SJCRH30 (cell line): ENCODE measurements at places on chromosomes 5 and 9.

DNA sequence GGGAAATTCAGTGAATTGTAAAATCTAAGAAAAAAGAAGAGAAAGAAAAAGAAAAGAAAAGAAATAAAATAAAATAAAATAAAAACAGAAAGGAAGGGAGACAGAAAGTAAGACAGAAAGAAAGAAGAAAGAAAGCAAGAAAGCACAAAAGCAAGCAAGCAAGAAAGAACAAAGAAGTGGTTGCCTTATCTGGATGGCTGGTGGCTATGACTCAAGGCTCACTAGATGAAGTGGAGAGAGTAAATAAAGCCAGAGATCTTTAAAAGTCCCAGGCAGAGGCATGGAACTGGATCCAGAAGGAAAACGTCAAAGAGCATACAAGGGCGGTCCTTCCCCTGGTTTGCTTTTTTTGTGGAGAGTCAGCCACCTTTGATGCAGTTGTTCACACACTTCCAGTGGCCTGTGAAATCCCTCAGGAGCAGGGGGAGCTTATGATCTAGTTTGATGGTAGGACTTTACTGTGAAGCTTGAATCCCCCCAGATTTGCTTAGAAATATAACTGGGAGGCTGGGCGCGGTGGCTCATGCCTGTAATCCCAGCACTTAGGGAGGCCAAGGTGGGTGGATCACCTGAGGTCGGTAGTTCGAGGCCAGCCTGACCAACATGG, 176.7 kb upstream of the HMHB1 start:
- DNase-seq, result no peak

DNA sequence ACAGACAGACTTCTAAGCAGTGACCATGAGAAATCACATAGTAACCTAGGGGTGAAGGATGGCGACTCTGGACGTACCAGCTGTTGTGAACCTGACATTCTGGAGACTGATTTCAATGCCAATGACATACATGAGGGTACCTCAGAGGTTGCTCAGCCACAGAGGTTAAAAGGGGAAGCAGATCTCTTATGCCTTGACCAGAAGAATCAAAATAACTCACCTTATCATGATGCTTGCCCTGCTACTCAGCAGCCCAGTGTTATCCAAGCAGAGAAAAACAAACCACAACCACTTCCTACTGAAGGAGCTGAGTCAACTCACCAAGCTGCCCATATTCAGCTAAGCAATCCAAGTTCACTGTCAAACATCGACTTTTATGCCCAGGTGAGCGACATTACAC, 38.0 kb upstream of the CCDC152 start:
- no peak for DNase-seq

- no peak for DNase-seq
These were observed 228.7 kb upstream of the DAP start for GRCh38 chr5:10989577-10990263.

DNA sequence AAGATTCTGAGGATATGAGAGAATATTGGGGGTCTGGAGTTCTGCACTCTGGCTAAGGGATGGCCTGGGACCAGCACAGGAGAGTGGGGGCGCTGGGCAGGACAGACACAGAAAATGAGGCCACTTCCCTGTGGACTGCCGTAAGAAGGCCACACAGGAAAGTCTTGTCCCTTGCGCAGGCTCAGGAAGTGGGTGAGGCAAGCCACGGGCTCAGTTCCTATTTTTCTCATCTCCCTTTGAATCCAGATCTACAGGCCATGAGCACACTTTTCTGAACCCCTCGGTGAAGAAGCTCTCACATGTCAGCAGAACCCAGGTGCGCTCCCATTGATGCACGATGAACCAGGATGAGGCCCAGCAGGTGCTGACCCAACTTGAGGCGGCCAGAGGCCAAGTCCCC, 207.4 kb downstream of the AGTPBP1 start:
- no peak for DNase-seq

- DNase-seq, result peak; percentile 75
These were observed at the start of gene REEP2 for GRCh38 chr5:138438724-138439476. Gene REEP2 (plus strand): TSS chr5:138439057. CDS start chr5:138439209, 152 bp downstream.

- no peak for DNase-seq
These were observed 119.7 kb downstream of the PSD2 start for GRCh38 chr5:139915266-139915665.

- peak; percentile 22 for DNase-seq
These were observed 71.9 kb downstream of the MAP1B start for GRCh38 chr5:72179028-72179815.

GRCh38 chr9:33211695-33212393, 28.1 kb upstream of the SPINK4 start:
- peak; percentile 72 for DNase-seq

DNA sequence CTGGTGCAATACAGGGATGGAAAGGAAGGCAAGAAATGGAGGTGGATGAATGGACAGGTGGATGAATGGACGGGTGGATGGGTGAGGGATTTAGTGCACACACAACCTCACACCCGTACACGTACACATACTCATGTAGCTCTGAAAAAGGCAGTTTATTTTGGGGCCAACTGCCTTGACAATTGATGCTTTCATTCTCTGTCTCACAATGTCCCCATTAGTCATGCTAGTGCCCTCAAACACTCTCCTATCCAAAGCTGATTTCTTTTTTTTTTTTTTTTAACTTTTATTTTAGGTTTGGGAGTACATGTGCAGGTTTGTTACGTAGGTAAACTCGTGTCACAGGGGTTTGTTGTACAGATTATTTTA, 495.0 kb downstream of the DMAC1 start:
- no peak for DNase-seq

GRCh38 chr9:93321220-93321610, 130.3 kb upstream of the FAM120A start:
- no peak for DNase-seq

DNA sequence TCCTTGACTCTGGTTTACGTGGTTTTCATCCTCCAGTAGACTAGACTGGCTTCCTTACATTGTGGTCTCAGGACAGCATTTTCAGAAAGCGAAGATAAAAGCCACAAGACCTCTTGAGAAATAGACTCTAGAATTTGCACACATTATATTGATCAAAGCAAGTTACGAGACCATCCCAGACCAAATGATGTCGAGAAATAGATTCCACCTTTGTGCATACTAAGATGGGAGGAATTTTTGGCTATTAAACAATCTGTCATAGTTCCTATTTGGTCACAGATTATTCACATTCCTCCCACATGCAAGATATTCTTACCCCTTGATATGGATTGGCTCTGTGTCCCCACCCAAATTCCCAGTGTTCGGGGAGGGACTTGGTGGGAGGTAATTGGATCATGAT, 65.6 kb downstream of the TEX10 start:
- no peak for DNase-seq

- no peak for DNase-seq
These were observed 228.2 kb downstream of the TLE1 start for GRCh38 chr9:81461196-81461595.

DNA sequence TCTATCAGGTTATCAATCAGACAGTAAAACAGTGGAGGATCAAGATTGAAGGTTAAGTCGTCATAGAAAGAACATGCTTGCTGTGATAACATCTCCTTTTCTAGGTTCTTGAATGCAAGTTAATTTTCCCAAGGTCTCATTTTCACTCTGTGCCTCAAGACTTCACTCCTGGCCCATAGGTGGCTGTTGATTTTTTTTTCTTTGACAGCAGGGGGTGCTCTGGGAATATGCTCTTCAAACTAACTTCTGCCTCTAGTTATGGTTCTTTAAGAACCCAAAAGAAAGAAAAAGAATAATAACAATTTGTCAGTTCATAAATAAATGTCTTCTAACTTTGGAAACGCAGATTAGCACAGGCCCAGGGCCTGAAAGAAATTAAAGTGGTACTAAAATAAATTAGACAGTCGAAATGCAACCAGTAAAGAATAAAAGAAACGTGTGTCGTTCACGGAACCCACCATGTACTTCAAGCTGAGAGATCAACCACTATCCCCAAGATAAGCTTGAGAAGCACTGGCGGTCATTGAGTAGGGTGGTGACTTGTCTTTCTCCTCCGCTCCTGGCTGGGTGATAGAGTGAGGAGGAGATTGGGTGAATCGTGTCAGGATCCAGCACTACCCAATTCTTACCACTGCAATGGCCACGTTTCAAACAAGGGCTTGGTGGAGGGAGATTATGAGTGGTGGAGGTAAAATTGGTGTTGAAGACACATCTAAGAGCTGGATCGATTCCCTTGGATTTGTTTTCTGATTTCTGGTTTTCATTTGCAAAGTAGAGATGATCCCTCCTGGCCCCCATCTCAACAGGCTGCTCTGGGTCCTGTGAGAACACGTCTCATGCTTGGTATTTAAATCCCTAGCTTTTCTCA, 93.4 kb upstream of the IRX4 start:
- DNase-seq, result no peak

GRCh38 chr9:115283395-115283794, 165.4 kb upstream of the TNC start:
- DNase-seq, result no peak

GRCh38 chr5:178457471-178457870, 132.7 kb downstream of the COL23A1 start:
- no peak for DNase-seq

DNA sequence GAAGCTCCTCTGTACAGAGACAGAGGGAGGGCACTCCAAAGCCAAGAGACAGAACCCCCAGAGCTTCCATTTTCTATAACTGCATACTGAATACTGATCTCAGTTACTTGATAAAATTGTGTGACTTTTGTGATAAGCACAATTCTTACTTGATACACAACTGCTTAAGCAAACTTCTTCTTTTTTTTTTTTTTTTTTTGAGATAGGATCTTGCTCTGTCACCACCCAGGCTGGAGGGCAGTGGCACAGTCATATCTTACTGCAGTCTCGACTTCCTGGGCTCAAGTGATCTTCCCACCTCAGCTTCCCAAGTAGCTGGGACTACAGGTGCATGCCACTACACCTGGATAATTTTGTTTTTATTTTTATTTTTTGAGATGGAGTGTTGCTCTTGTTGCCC, 252.1 kb upstream of the ZNF608 start:
- no peak for DNase-seq

GRCh38 chr9:38106488-38106887, 37.5 kb upstream of the SHB start:
- DNase-seq, result no peak

GRCh38 chr5:172383191-172383802, 71.0 kb downstream of the SH3PXD2B start:
- DNase-seq, result no peak
